ENCODE measurements at places on chromosomes 2 and 18.

DNA sequence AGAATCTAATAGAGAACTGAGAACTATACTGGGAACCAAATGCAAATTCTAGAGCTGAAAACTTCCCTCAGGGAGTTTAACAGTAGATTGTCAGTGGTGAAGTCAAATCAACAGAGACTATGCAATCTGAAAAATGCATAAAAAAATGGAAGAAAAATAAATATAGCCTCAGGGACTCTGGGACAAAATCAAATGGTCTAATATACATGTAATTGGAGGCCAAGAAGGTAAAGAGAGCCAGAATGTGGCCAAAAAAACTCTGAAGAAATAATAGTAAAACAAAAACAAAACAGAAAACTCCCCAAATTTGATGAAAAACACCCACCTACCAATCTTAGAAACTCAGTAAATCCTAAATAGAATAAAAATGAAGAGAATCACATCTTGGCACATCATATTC lies 16.5 kb downstream of the DNAJC27 start:
- DNase-seq, result no peak

DNA sequence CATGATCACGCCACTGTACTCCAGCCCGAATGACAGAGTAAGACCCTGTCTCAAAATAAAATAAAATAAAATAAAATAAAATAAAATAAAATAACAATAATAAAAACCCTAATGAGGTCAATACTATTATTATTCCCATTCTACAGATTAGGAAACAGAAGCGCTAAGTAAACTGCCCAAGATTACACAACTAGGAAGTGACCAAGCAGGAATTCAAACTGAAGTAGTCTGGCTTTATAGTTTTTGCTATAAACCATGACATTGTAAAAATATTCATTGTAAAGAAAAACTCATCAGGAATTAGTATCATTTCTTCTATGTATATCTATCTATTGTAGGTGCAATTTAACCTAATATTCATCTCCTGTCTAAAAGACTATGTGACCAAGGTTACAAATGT lies 1.2 kb downstream of the PLEKHM3 start:
- no peak for DNase-seq

GRCh38 chr2:53751728-53752127 lies 15.9 kb upstream of the CHAC2 start:
- no peak for DNase-seq

DNA sequence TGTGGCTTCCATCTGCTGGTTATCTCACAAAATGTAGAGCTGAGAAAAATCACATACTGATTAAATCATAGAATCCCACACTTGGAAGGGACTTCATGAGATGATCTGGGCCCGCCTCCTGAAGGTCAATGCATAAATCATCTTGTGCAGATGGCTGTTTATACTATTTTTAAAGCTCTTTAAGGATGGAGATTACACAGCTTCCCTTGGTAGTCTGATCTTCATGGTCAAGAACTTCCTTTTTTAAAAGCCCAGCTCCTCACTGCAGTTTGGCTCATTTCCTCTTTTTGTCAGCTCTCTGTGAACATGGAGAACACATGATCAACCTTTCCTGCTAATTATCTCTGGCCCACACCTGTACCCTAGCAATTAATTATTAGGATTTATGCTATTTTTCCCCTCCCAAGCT lies 25.9 kb downstream of the GCG start:
- no peak for DNase-seq

DNA sequence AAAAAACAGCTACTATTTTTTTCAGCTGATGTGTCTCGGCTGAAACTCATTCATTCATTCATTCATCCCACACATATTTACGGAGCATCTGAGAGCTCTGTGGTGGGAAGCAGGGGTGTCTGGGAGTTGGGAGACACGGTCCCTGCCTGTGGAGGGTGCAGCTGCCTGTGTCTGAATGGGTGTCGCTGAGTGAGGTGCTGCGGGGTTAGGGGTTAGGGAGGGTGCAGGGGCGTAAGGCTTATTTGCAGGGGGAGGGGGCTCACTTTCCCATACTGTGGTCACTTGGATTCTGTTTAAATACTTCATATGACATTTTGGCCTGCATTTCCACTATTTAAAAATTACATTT lies 89.4 kb upstream of the ASB18 start:
- no peak for DNase-seq

DNA sequence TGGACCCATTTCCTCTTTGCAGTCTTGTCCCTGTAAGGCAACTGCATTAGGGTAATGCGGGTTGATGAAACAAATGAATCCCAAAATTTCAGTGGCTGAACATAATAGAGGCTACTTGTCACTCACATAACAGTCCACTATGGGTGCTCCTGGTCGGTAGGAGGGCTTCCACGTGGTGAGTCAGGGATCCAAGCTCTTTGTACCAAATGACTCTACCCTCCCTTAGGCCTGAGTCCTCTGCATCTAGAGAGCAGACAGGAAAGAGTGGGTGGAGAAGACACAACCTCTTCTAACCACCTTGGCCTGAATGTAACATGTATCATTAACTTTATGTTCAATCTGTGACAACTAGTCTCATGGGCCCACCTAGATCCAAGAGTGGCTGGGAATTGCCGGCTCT lies 86.2 kb upstream of the HAAO start:
- no peak for DNase-seq

GRCh38 chr2:197128897-197129296 lies 181.7 kb downstream of the ANKRD44 start:
- no peak for DNase-seq

DNA sequence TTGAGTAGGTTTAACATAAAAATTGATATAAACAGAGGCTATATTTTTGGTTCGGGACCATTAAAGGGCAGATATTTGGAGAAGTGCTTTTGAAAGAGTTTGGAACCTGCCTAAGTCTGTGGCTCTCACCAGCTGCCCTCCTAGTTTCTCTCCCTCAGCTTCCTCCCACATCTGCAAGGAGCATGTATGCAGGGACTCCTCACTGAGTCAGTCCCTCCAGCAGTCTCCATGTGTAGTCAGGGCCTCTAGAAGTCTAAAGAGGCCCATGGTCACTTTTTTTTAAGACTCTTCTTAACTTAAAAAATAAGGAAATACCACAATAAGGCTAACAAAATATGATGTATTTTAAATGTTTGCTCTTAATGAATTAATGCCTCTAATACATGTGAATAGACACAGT lies 220.0 kb upstream of the TANK start:
- DNase-seq, result no peak

DNA sequence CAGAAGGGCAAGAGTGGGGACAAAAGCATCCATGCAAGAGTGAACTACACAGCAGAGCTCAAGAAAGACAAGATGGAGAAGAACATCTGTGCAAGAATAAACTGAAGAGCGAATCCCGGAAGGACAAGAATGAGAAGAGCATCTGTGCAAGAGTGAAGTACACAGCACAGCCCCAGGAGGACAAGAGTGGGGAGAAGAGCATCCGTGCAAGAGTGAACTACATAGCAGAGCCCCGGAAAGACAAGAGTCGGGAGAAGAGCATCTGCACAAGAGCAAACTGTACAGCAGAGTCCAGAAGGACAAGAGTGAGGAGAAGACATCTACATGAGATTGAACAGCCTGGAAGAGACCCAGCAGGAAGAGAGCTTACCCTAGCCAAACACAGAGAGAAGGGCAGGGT lies 284.6 kb downstream of the PIEZO2 start:
- DNase-seq, result no peak

DNA sequence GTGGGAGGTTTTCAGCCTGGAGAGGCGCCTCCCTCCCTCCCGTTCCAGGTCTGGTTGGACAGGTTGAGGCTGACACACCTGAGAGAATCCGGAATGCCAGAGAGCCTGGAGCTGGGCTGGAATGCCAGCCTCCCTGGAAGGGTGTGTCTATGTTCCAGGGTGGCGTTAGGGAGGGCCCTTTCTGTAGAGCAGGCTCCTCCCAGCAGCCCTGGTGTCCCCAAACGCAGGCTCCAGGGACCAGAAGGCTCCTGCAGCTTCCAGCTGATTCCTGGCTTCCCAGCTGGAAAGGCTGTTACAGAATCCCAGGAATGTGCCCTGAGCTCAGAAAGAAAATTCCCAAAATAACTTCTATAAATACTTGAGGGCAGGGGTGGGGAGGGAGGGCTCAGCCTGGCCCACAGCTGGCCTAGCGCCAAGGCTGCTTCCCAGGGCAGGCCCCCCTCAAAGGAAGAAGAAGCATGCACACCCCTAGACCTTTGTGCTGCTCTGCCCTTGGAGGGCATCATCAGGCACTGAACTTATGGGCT lies 85.4 kb downstream of the STPG4 start:
- no peak for DNase-seq

GRCh38 chr2:183207110-183207509 lies 82.9 kb downstream of the NUP35 start:
- DNase-seq, result no peak

DNA sequence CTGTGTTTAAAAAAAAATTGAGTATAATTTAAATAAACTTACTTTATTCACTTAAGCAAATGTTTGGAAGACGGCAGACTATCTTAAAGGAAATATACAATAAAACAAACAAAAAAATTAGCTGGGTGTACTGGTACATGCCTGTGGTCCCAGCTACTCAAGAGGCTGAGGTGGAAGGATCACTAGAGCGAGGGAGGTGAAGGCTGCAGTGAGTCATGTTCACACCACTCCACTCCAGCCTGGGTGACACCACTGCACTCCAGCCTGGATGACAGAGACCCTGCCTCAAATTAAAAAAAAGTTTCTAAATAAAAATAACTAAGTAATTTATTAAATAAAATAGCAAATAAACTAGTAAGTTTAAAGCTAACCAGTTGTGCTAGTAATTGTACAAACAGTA lies 7.5 kb downstream of the PUM2 start:
- no peak for DNase-seq

DNA sequence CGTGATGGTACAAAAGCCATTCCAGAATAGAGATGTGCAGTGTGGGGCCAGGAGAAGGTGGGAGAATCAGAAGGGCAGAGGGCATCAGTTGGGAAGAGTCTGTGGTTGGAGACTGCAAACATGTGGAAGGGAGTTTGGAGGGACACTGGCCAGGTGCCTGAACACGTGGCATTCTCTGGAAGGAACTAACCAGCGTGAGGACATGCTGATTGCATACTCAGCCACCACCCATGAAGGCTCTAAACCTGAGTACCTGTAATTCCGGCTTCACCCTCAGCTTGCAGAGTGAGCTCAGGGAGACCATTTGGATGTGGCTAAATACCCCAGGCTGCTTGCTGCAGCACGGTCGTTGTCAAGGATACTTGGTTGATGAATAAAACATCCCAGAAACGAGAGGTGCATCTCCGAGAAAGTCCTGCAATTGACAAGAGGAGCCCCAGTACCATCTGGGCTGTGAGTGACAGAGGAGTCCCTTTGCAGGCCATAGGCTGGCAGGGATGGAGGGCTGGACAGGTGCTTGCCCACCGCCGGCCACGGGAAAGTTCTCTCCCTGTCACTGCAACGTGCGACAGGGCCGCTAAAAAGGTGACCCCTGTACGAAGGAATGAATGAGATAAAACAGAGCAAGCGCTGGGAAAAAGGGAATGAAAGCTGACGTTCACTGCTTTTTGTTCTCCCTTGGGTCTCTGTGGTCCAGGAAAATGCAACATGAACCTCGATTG lies 5.0 kb downstream of the ACKR3 start:
- DNase-seq, result no peak

DNA sequence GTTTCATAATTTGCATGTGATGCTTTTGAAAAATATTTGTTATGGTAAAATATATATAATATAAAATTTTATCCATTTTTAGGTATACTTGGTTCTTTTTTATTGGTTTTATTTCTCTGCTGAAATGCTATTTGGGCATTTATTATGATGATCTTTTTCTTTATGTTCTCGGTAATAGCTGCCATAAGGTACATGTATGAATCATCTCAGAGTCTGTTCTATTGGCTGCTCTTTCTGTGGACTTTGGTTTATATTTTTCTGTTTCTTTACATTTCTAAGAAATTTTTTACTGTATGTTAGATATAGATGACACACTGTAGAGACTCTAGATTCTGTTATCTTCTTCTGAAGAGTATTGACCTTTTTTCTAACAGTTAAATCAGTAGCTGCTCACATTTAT lies 219.9 kb downstream of the MBD5 start:
- no peak for DNase-seq

DNA sequence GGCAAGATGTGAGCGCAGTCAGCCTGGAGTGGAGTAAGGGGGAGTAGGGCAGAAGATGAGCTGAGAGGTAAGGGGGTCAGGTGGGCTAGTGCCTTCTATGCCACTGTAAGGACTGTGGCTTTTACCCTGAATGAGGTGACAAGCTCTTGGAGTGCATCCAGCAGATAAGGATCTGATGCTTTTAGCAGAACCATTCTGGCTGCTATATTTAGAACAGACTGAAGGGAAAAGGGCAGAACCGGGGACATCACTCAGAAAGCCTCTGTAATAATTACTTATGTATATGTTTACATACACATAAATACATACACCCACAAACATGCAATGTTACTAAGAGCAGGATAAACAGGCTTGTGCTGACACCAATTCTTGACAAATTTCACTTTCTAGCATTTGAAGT lies 124.8 kb downstream of the DTNB start:
- no peak for DNase-seq

GRCh38 chr2:136422512-136422911 lies 304.6 kb upstream of the CXCR4 start:
- no peak for DNase-seq

DNA sequence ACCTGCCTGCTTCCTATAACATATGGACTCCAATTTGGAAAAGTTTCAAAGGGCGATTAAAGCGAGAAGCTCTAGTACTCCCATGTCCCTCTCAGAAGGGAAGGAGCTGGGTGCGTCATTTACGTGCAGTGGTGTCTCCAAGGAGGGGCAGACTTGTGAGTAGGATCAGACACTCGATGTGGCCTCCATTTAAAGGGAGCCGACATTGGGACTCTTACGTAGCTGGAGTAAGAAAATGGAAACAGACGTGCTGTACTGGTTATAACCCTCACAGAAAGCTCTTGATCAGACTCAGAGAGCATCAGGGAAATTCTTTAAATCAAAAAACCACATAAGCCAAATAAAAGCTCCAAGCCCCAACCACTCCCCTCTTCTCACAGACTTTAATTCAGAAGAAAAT lies 198.5 kb downstream of the KLHL29 start:
- DNase-seq, result peak; percentile 45

DNA sequence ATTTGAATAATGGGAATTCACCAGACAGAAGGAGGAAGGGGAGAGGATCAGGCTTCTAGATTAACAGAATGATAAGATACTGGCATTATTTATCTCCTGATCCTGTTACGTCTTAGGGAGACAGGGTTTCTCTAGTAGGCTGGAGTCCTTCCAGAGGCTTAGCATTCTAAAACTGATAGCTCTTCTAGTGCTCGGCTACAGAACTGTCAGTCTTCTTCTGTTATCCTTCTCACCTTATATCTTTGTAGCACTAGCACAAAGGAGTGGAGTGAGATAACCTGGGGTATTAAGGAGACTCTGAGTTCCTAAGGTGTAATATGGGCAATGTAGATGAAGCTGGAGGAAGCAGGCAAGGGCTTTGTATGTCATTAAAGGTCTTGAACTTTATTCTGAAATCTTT lies 52.1 kb downstream of the PIKFYVE start:
- DNase-seq, result no peak

DNA sequence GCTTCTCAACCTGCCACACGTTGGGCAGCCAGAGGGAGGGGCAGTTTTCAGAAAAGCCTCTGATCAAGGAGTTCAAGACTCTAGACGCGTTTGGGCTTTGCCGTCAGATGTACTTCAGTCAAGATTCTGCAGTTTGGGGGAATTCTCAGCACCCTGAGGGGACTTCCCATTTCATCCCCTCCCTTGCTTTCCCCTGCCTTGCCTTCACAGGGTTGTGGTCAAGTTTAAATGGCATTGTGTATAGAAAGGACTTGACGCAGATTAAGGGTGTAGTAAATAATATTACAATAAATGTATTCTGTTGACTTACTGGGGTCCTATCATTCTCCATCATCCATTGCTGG lies 198.3 kb upstream of the NABP1 start:
- DNase-seq, result no peak

- DNase-seq, result no peak
Observed at GRCh38 chr2:100281521-100282438, 40.5 kb downstream of the LONRF2 start.
